ENCODE measurements at places on chromosomes 7 and 10.
A peak's percentile ranks its signal among the peaks of the same experiment; 100 is the strongest.

GRCh38 chr7:28643584-28644340, 231.4 kb downstream of the CREB5 start:
- no peak for DNase-seq

GRCh38 chr7:123633553-123633952, 22.1 kb upstream of the LMOD2 start:
- DNase-seq = no peak

GRCh38 chr10:123517426-123517825, 148.7 kb upstream of the GPR26 start:
- no peak for DNase-seq

DNA sequence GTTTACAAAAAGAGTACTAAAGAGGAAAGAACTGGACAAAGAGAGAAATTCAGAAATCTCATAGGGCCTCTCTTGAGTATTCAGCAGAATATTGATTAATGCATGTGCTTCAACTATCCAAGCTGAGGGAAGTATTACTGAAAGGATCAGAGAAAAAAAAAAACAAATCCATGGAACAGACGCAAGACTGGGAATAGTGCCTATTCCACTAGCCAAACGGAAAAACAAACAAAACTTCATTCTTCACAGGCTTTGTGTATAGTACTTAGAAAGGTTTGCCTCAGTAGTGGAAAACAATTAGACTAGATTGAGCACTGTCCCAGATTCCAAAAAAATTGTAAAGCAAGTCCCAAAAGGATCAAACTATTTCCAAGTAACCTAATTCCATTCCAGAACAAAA, 106.2 kb downstream of the TFEC start:
- no peak for DNase-seq

GRCh38 chr10:30368065-30368718, 19.1 kb upstream of the MTPAP start:
- DNase-seq = no peak

DNA sequence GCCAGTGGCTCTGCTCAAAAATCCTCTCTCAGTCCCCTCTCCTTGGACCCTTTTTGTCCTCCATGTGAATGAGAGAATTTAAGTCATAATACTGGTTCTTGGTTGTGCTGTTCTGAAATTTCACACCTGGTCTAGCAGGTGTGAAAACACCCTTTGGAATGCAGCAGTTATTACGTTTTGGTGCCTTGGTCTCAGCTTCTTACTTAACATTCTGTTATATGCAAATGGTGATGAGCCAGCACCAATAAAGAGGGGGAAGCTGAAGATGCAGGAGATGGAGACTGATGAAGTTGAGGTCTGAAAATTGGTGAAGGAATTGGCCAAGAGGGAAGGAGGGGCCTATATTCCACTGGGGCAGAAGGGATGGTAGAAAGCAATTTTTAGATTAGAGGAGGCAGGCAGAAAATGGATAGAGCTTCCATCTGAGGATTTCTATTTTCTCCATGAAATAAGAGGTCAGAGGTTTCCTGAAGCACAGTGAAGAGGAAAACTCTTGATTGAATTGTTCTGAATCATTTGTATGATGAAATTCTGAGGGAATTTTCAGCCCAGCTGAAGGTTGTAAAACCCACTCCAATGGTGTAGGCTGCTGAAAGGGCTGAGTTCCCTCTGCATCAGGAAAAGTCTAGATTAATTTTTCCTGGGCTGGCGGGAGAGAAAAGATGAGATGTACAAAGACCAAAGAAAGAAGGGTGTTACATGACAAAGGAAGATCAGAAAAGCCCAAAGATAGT, 94.0 kb upstream of the FAM180A start:
- no peak for DNase-seq

- no peak for DNase-seq
Measured at GRCh38 chr7:80999100-80999499, 80.2 kb upstream of the SEMA3C start.

- peak; percentile 30 for DNase-seq
Measured at GRCh38 chr10:29908962-29909361, 150.4 kb downstream of the JCAD start.

- no peak for DNase-seq
Measured at GRCh38 chr10:67221939-67222494, 296.2 kb downstream of the LRRTM3 start.

DNA sequence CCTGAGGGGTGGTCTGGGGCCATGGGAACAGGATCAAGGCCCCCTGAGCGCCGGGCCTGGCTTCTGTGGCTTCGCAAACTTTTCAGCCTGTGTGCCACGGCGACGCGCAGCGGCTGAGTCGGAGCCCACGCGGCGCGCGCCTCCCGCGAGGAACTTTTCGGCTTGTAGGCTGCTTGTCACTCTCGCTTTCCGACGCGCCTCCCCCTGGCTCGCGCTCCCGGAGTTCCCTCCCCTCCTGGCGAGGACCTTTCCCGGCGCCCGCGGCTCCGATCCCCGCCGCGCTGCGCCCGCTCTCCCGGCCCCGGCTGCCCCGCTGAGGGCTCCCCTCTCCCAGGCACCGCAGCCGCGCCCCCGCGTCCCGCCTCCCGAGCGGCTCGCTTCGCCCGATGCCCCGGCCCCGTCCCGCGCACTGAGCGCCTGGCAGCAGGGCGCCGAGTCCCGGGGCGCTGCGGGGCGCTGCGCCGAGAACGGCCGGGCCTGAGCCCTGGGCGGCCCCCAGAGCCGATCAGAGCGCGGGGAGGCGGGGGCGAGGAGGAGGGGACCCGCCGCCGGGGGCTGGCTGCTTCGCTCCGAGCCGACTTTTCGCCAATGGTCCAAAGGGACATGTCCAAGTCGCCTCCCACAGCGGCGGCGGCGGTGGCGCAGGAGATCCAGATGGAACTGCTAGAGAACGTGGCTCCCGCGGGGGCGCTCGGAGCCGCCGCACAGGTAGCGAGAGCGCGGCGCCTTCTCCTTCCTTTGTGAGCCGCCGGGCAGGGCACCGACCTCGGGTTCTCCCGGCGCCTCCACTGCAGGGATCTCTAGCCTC, at the start of gene CACNB2:
Gene CACNB2, plus strand, starts transcription at position 276 of the 808 bp plus-strand sequence.
- DNase-seq = peak; percentile 26

DNA sequence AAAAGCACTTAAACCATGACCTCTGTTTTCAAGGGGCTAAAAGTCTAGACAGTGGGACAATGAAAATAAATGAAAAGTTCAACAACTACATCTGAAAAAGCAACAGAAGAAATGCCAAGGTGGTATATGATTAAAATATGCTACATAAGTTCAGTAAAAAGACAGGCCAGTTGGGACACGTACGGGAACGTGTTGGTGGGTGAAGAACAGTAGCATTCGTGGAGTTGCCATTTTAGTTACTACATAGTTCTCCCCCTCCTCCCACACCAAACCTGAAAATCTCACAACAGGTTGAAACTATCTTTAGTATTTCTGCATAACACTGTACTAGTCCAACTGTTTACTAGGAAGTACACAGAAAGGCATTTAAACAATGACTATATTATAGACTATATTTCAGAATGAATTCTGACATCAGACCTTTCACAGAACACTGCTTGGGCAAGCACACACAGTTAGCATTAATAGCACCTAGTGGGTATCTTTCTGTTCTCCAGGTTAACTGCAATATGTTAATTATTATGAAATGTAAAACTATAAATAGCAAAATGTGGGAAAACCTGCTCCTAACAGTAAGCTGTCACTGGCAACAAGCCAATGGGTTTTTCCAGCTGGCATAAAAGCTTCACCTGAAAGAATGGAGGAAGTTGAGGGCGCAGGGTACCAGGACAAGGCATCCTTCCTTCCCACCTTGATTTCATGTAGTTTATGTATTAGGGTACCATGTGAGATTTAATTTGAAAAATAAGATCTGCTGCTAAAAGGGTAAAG, 135.0 kb downstream of the STRA8 start:
- DNase-seq = no peak

DNA sequence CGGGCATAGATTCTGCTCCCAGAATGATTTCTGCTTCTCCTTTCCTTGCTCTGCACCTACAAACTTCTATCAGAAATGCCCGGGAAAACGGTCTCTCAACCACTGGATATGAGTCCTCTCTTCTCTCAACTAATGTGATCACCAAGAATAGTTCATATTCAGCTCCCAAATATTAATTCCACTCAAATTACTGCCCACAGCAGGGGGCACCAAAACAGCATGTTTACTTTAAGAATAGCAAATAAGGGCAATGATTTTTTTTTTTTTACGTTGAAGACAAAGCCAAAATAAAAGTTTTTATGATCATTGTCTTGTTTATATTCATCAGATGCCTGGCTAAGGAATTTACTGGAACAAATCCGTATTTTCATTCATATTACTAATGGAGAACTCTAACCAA, 94.9 kb upstream of the PRSS1 start:
- DNase-seq = no peak
